ENCODE measurements at places on chromosomes 11 and 22.

DNA sequence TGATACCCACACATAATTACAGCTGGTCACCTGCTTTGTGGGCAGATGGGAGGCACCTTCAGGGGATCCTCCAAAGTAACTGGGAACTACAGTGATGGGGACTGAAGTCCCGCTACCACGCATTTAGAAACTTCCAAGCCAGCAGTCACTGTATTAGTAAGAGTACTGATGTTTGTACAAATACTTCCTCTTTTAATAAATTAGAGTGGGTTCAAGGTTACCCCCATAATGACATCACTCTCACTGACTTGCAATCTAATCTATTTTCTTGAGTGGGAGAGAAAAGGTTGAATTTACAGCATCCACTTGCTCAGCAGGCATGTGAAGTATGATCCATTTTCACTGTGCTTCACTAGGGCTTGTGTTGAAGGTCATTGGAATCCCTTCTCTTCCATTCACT lies 72.1 kb upstream of the TIMP3 start:
- DNase-seq: peak; percentile 82

- DNase-seq: peak; percentile 67
These were observed 6.1 kb upstream of the ARAP1 start for GRCh38 chr11:72758304-72758689.

GRCh38 chr11:91308069-91308468 lies 916.5 kb upstream of the FAT3 start:
- no peak for DNase-seq

- DNase-seq: peak; percentile 8
These were observed 45.5 kb downstream of the AP2A2 start for GRCh38 chr11:971092-971690.

- no peak for DNase-seq
These were observed 19.8 kb upstream of the LRRC10B start for GRCh38 chr11:61488651-61489291.

- DNase-seq: no peak
These were observed 431 bp downstream of the KMT2A start for GRCh38 chr11:118436639-118437207.

DNA sequence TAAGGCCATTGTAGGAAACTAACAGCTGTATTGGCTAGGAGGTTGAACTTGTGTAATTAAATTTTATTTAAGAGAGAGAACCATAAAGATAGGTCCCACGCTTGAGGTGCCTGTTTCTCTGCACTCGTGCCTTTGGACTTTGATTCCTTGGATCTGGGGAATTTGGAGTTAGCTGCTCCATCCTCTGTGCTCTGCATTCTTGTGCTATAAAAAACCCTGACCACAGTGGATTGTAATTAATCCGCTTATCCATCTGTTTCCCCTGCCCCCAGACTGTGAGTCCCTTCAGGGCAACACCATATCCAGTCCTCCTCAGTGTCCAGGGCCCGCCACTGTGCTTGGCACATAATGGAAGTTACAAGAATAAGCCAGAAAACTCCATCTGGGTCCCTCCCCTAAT lies 169.8 kb downstream of the SPON1 start:
- DNase-seq: no peak

DNA sequence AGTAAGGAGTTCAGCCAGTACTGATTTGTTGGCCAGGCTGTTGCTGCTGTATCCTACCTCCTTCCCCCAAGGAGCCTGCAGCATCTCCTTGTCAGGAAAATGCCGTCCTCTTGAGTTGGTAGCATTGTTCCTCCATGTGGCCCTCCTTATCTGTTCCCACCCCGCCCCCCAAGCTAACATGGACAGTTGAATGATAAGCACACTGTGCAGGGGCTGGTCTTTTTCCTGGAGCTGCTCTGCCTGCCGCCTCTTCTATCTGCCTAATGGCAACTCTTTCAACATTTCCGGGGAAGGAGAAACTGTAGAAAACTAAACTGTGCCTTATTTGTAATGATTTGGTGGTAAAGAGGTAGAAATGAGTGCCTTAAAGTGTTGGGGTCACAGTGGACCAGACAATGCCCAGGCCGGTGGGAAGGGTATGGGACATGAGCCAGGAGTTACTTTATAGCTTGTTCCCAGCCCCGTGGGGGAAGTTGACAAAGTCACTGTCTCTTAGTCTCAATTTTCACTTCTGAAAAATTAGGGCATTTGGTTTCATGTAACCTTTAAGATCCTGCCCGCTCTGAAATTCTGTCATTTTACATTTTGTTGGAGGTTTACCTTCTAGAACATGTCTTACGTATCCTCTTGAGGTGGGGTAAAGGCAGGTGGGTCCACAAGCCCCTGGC lies 4.5 kb downstream of the FAM118A start:
- no peak for DNase-seq

DNA sequence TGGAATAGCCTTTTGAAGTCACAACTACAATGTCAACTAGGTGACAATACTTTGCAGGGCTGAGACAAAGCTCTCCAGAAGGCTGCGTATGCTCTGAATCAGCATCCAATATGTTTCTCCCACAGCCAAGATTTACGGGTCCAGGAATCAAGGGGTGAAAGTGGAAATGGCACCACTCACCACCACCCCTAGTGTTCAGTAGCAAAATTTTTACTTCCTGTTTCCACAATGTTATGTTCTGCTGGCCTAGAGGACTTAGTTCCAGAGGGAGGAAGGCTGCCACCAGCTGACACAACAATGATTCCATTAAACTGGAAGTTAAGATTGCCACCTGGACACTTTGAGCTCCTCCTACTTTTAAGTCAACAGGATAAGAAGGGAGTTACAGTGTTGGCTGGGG lies 68.5 kb upstream of the MPEG1 start:
- peak; percentile 18 for DNase-seq

GRCh38 chr11:103744496-103745153 lies 291.8 kb upstream of the DDI1 start:
- no peak for DNase-seq

- DNase-seq: no peak
These were observed 67.1 kb downstream of the C22orf31 start for GRCh38 chr22:28994522-28994921.

- DNase-seq: no peak
These were observed 82.1 kb upstream of the MTMR2 start for GRCh38 chr11:96006037-96006436.

- DNase-seq: no peak
These were observed 31.7 kb downstream of the DCDC1 start for GRCh38 chr11:31337806-31338205.

GRCh38 chr22:46159777-46160176 lies 9.5 kb downstream of the PPARA start:
- DNase-seq: no peak

- DNase-seq: no peak
These were observed 16.3 kb upstream of the PANX1 start for GRCh38 chr11:94112206-94112953.

GRCh38 chr11:8231979-8232378 lies 31.7 kb downstream of the LMO1 start:
- no peak for DNase-seq

- DNase-seq: no peak
These were observed 205.4 kb upstream of the SNX19 start for GRCh38 chr11:131121426-131122333.

GRCh38 chr11:1479678-1480118 lies 6.9 kb downstream of the MOB2 start:
- no peak for DNase-seq

- DNase-seq: no peak
These were observed 10.9 kb upstream of the FCHSD2 start for GRCh38 chr11:73152861-73153483.

DNA sequence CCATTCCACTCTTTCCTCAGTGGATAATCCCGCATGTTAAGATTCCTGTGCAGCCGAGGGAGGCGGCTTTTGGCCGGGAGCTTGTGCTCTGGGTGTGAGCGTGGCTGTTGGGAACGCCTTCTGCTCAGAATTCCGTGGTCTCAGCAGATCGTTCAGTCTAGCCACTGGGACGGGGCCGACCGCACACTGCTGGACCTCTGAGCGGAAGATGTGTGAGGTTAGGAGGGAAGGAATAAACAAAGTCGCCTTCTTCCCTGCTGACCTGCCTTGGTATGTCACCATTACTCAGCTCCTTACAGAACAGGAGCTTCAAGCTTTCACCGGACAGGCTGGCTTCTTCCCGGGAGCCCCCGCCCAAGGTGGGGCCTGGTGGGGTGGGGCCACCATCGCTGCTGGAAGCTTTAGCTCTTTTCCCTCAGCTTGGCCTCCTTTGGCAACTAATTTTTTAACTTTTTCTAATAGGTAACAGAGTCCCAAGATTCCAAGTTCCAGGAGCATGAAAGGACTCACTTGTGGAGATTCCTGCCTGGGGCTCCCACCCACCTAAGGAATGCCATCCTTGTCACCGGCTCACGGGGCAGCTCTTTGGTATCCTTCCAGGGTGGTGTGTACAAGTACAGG lies 22.5 kb upstream of the SEPTIN5 start:
- no peak for DNase-seq

- DNase-seq: no peak
These were observed 1458.6 kb downstream of the BRD1 start for GRCh38 chr22:48368975-48369525.

- no peak for DNase-seq
These were observed 375.3 kb downstream of the LUZP2 start for GRCh38 chr11:24872186-24872585.

DNA sequence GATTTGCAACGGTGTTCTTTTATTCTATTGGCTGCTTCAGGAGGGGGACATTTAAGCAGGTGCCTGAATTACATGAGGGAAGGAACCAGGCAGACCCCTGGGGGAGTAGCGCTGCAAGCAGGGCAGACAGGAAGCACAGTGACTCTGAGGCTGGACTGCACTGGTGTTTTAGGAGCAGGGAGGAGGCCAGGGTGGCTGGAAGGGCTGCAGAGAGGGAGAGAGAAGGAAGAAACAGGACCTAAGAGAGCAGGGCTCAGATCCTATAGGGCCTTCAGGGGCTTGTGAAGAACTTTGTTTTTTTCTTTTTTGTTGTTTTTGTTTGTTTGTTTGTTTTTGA lies 62.5 kb upstream of the SORL1-AS1 start:
- DNase-seq: no peak

- DNase-seq: no peak
These were observed 523 bp upstream of the ARHGAP42 start for GRCh38 chr11:100686476-100687053.

DNA sequence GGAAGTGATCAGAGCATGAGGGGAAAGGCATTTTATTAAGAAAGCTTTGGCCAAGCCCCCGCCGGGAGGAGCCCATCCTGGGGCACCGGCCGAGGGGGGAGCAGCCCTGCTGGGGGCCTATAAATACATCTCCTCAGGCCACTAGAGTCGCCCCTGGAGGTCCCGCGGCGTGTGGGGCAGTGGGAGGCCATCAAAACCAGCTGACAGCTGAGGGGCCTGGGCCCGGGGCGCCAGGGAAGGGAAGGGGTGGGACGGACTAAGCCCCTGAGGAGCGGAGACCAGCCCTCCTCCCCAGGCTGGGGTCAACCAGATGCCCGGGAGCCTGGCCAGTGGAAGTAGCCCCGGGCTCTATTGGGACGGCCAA lies 13.1 kb downstream of the SCARF2 start:
- no peak for DNase-seq

DNA sequence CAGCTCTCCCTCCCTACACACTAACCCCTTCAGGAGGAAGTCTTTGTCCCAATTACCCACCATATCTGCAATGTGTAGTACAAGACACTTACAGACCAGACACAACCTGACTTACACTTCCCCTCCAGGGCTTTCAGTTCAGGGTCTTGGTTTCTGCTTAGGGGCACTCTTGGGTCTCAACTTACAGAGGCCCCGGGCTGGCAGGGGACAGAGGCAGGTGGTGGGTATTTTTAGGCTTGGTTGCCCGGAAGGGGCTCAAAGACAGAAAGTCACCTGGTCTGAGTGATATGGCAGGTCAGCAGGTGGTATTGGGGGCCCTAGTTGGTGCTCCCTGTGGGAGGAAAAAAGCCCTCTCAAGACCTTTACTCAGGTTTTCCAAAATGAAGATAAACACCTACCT lies 3.4 kb upstream of the TMEM184B start:
- DNase-seq: no peak

- peak; percentile 92 for DNase-seq
These were observed 4.6 kb downstream of the AP5B1 start for GRCh38 chr11:65776196-65776595.

- DNase-seq: peak; percentile 95
These were observed 1.3 kb upstream of the TM7SF2 start for GRCh38 chr11:65110354-65110861.

GRCh38 chr22:22893077-22893805 lies 5.6 kb downstream of the IGLL5 start:
- no peak for DNase-seq

- DNase-seq: peak; percentile 23
These were observed 344.1 kb downstream of the SOX6 start for GRCh38 chr11:16012125-16012751.

GRCh38 chr11:77089004-77089545 lies 13.6 kb upstream of the OMP start:
- no peak for DNase-seq

- peak; percentile 90 for DNase-seq
These were observed 9.5 kb upstream of the MS4A4E start for GRCh38 chr11:60252213-60253108.

DNA sequence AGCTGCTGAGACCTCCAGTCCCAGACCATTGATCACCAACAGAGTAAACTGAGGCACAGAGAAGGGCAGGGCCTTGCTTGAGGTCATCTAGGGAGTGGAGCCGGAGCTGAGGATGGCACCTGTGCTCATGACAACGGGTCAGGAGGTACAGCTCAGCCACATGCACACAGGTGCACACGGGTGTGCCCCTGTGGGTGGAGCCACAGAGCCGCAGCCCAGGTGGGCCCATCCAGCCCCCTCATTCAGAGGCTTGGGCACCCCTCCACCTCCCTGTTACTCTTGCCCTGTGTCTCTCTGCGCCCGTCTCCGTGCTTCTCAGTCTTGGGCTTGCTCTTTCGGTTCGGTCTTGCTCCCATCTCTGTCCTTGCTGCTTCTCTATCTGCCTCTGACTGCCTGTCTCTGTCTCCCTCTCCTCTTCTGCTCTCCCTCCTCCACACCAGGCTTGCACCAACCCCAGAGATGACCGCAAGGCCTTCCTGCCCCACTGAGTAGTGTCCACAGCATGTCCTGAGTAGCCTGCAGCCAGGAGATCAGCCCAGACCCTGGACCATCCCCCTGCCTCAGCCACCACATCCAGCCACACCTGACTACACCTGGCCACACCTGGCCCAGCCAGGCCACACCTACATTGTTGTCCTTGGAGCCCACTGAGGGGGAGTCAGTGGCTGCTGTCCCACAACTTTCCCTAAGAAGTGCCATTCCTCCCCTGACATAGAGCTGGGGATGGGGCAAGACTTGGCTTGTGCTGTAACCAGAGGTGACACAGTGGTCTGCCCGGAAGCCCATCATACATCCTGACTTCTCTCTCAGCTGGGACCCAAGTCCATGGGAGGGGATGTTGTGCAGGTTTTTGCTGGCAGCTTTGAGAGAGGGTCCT lies 39.3 kb upstream of the CRYBB3 start:
- DNase-seq: no peak

GRCh38 chr22:40679964-40680818 lies 907 bp downstream of the MCHR1 start:
- DNase-seq: peak; percentile 39

GRCh38 chr22:36762687-36763260 lies 13.1 kb downstream of the IFT27 start:
- peak; percentile 4 for DNase-seq

Data from suppressor macrophage treated with lipopolysaccharide for 1 hour (primary cell).